ENCODE measurements at places on chromosomes 13 and 19.

GRCh38 chr13:30394751-30395191, 27.5 kb upstream of the UBE2L5 start:
- DNase-seq: no peak

GRCh38 chr19:6887316-6887715, at the start of gene ADGRE1:
Gene ADGRE1, plus strand, starts transcription at chr19:6887579. Its CDS starts 30 bp downstream, at chr19:6887609.
- no peak for DNase-seq

GRCh38 chr13:22468824-22469223, 712.0 kb upstream of the SGCG start:
- DNase-seq: no peak

- no peak for DNase-seq
These were observed 23.5 kb upstream of the ISYNA1 start for GRCh38 chr19:18461471-18461870.

DNA sequence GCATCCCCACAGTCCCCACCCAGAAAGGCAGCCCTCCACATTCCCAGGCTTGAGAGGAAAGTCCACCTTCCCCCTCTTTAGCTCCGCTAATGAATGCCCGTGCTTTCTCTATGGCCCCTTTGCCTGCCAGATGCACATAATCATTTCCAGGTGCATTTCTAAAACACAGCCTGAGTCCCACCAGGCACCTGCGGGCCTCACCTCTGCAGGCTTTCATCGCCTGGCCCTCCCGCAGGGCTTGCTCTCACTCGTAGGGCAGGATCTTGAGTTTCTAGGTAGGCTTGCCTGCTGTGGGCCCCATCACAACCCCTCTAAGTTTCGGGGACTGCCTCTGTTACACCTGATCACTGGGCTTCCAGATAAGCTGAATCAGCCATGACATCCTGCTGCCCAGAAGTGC, 173.6 kb downstream of the ZNF536 start:
- no peak for DNase-seq

GRCh38 chr19:58579473-58580142, 6.5 kb upstream of the MZF1 start:
- DNase-seq: no peak

Data from HEK293T (cell line).